NCI-H446 (cell line): ENCODE measurements at places on chromosomes 12 and 14.

DNA sequence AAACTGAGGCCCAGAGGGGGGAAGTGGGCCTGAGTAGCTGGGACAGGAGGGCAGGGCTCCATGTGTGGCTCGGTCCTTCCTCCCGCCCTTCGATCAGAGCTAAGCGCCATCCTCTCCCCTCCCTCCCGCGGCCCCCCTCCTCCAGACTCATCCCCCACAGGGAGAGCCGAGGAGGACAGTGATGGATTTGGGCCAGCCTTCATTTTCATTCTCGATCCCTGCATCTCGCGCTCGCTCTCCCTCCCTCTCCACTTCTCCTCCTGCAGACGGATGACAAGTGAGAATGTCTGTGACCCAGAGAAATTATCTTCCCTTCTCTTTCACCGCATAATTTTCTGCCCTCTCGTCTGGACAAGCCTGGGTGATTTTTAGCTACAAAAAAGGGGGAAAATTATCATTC is 183.3 kb downstream of the RBM19 start:
- no peak for DNase-seq

GRCh38 chr14:81005540-81006228 is 50.3 kb downstream of the TSHR start:
- no peak for DNase-seq

GRCh38 chr12:116750298-116750697 is 12.2 kb downstream of the RNFT2 start:
- DNase-seq, result no peak

GRCh38 chr14:49882826-49883694 is 9.8 kb upstream of the ARF6 start:
- no peak for DNase-seq

DNA sequence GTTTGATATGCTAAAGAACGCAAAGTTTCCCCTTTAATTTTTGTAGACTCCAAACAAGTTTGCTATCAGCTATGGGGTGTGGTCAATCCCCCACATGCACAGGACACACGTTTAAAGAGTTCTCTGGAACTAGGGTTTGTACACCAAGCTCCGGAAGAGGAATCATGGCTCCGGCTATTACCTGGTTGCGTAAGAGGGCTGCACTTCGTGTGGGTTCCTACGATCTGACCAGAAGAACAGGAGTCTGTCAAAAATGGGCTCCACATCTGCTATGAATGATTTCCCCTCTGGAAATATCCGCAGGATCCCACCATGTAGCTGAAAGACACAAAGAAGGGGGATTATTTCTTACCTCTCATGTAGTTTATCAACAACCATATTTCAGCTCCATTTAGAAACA is 22.0 kb downstream of the EGLN3 start:
- no peak for DNase-seq

DNA sequence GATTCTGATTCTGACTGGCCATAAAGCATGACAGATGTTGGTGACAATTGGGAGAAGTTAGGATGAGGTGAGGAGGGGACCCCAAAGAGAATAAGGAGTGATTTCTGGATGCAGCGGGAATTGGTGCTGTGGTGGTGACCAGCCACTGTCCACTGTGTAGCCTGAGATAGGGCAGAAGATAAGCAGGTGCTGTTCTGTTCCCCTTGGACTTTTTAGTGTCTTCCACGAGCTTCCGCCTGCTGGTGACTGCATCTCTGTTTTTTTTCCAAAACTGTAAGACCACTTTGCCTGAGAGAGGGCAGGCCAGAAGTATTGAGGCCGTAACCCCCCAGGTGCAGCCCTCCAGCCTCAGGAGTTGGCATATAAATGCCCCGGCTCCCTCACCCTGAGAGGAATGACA is 161.2 kb upstream of the MYL2 start:
- no peak for DNase-seq

DNA sequence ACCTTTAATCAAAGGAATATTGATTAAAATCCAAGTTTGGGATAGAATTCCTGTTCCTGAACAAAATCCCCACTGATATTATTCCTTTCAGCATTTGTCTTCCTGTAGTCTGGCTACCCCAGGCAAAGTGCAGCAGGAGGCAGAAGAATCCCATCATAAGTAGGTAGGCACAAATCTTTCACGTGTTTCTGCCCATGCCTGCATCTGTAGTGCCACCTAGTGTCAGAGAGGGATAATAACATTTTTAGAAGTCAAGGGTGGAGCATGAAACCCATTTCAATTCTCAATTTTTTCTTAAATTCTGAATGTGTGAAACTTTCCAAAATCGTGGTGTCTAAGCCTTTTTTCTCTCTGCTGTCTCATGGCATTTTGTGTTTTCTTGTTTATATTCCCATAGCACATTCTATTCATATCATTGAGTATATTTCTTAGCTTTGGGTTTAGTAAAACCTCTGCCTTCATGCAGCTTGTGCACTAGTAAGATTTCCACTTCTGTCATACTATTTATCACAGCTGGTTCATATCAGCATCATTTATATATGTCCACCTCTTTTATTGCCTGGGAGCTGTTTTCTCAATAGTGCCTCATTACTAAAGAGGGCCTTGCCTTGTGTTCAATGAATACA is 47.8 kb upstream of the RERG start:
- DNase-seq, result peak; percentile 80

- no peak for DNase-seq
These were observed 26.2 kb downstream of the ATF1 start for GRCh38 chr12:50790081-50790480.

DNA sequence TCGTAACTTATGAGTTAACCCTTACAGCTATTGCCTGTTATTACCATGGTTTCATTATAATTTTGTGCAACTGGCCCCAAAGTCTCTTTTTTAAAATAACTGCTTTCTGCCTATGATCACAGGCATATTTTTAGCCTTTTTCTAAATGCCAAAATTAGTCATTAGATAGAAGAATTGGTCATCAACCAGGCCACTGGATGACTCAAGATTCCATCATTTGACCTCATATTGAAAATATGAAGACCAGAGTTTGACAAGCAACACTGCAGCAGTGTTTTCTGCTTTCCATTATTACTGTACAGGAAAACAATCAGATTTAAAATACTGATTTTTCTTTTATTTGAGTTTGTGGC is 54.7 kb upstream of the OTOGL start:
- no peak for DNase-seq

DNA sequence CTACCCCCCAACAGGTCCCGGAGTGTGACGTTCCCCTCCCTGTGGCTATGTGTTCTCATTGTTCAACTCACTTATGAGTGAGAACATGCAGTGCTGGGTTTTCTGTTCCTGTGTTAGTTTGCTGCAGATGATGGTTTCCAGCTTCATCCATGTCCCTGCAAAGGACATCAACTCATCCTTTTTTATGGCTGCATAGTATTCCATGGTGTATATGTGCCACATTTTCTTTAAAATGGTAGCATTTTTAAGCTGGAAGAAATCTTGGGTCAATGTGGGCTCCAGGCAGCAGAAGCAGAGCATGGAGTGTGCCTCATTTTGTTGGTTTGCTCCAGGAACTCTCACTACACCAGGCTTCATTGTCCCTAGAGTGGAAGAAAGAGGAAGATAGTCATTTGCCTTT is 47.6 kb upstream of the ITPR2 start:
- no peak for DNase-seq

- DNase-seq, result no peak
These were observed 7.9 kb downstream of the NRIP2 start for GRCh38 chr12:2826721-2827515.

DNA sequence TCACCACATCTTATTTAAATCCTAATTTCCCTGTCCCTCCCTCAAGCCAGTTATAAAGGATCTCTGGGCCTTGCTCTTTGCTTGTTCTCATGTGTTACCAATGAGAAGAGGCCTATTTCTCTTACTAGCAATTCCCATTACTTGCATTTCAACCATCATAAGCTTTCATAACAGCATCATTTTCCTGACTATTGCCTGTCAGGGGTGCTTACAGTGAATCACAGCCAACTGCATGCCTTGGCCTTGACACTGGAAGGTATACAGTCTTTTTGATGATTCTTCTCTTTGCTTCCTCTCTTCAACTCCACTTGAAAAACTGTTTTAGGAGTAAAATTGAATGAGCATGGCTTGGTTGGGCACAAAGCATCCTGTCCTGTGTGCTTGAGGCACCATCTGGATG is 127.0 kb downstream of the NPAS3 start:
- no peak for DNase-seq

GRCh38 chr12:41013881-41014642 is 174.1 kb upstream of the PDZRN4 start:
- DNase-seq, result no peak

DNA sequence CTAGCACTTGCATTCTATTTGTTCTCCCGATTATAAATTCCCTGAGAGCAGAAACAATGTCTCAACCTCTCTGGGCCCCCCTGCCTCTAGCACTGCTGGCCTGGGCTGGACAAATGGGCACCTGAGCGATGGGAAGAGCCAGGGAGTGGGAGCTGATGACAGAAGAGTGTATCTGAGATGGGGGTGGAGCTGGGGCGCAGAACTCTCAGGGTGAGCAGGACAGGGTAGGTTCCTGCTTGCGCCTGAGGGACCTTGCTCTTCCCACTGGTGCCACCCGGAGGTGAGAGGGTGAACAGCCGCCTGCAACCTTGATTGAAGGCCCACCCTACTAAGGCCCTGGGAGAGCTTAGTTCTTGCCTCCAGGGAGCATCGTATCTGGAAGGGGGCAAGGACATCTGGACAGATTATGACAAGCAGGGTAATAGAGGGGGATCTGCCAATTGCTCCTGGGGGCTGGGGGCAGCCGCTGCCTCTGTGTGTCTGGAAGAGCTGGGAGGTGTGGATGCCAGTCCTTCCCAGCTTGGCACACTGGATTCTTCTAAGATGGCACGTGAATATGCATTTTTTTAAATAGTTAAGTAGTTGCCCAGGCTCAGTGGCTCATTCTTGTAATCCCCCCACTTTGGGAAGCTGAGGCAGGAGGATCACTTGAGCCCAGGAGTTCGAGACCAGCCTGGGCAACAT is 43.0 kb upstream of the TSPAN9 start:
- DNase-seq, result peak; percentile 33

DNA sequence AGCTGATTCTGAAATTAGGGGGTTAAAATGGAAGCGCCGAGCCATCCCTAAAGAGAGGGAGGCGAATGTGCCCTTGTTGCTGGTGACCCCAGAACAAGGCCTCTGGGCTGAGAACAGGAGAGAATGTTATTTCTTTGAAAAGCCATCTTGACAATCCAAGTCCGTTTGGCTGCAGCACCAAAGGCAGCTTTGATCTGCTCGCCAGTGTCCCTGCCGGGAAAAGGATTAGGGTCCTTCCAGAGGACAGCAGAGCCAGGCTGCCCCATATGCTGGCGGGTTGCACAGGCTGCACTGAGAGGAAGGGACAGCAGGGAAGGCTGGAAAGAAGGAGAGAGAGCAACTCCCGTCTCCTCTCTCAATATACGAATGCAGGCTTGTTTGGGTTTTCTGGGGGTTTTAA is 141.7 kb downstream of the TMEM132C start:
- DNase-seq, result no peak

GRCh38 chr12:132566516-132567131 is 43.8 kb downstream of the LRCOL1 start:
- no peak for DNase-seq

- peak; percentile 33 for DNase-seq
These were observed 395.2 kb upstream of the DCN start for GRCh38 chr12:91577586-91578539.

GRCh38 chr12:122545855-122546254 is 18.8 kb downstream of the KNTC1 start:
- no peak for DNase-seq

- DNase-seq, result peak; percentile 52
These were observed 1.1 kb downstream of the INHBE start for GRCh38 chr12:57456145-57456700.

GRCh38 chr14:80403036-80403435 is 191.7 kb upstream of the DIO2 start:
- no peak for DNase-seq

DNA sequence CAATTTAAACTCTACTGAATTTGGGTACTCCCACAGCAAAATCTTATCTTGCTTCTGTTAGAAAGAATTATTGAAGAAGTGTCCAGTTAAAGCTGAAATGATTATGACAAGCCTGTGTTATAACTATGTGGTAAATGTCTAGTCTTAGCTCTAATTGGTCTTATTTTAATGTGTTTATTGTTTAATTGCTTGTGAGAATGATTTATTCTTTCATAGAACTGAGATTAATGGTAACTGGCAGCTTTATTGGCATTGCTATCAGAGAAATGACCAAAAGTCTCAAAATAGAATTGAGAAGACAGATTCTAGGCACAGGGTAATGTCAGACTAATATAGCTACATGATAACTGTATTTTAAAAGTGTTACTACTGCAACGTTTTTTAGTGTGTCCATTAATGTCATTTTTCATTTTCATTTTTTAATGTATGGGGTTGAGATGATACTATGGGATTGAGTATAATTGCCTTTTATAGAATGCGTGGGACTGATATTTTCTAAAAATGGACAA is 458.7 kb downstream of the AEBP2 start:
- DNase-seq, result no peak

- no peak for DNase-seq
These were observed 1.3 kb downstream of the CLEC1A start for GRCh38 chr12:10097521-10097920.

- no peak for DNase-seq
These were observed at the start of gene GPR135 for GRCh38 chr14:59465316-59466135. Gene GPR135 (minus strand): TSS chr14:59465380. CDS start chr14:59465226, 154 bp downstream.

DNA sequence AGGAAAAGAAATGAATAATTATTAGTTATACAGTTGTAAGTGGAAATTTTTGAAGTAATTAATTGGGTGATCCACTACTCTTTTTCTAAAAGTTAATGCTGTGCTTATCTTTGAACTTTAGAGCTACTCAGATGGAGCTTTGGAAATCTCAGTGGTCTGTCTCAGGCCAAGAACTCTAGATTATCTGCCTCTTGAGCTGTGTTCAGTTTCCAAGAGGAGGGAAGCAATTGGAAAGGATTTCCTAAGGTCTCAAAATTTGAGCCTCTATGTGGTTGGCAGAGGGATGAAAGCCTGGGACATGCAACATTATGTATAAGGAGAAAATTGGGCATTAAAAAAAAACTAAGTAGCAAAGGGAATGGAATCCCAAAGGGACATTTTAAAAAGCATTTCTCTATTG is 334.0 kb upstream of the PRICKLE1 start:
- no peak for DNase-seq
